ENCODE measurements at places on chromosomes 3 and 15. TPM values are rescaled to one million over a fixed set of nuclear protein-coding genes. Genes with fewer than 3 reads are reported as not detected.

DNA sequence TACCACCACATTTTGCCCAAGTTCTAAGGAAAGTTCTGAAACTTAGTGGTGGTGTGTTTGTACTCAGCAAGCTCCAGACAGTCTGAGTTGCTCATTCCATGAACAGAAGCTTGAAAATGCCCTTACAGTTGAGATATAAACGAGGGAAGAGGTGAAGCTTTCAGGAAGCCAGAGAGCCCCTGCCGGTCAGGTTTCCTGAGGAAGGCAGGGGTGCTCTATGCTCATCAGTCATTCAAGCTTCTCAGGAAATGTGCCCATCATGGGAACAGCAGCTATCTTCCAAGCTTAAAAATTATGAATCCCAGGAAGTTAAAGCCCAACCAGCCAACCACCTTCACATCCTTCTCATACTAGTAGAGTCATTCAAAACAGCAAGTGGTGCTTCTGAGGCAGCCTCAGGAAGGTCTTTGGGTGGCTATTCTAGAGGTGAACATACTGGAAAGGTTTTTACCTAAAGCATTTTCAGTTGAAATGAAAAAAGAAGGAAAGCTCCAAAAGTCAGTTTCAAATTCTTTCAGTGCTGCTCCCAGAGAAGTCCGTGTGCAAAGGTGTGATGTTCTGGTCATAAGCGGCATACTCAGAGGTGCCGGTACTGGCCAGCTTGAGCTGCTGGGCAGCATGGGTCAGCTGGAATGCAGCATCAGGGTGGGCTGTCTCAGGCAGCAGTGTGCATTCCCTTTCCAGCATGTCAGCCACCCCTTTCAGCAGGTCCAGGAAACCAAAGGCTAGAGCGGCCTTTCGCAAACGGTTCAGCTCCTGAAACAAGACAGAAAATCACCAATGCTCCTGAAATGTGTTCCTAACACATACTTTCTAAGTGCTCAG, 31.8 kb downstream of the INTS14 start:
- no peak for DNase-seq
- no peaks in the 10 kb centered on the region for H3K4me1 ChIP-seq
- H3K4me3 ChIP-seq, result no peak overlapping the region
- H3K27me3 ChIP-seq, result no peaks in the 10 kb centered on the region

GRCh38 chr3:54630101-54630623, 297.7 kb downstream of the LRTM1 start:
- DNase-seq, result no peak
- H3K27ac ChIP-seq, result no peak overlapping the region
- no peaks in the 10 kb centered on the region for H3K36me3 ChIP-seq
- no peak overlapping the region for H3K4me3 ChIP-seq
- H3K4me1 ChIP-seq, result no peaks in the 10 kb centered on the region
- H3K27me3 ChIP-seq, result no peaks in the 10 kb centered on the region

GRCh38 chr3:49013738-49014660, 4.4 kb downstream of the DALRD3 start:
- H3K36me3 ChIP-seq, result no peaks in the 10 kb centered on the region
- DNase-seq, result no peak
- H3K27me3 ChIP-seq, result no peaks in the 10 kb centered on the region
- H3K27ac ChIP-seq, result no peak overlapping the region
- no peaks in the 10 kb centered on the region for H3K4me1 ChIP-seq

- no peak overlapping the region for H3K4me3 ChIP-seq
- no peaks in the 10 kb centered on the region for H3K4me1 ChIP-seq
These were observed 16.3 kb upstream of the PCSK6 start for GRCh38 chr15:101505610-101506337.

- H3K27ac ChIP-seq, result no peak overlapping the region
- H3K36me3 ChIP-seq, result peaks cover 2% of the 10 kb centered on the region
- no peak overlapping the region for H3K4me3 ChIP-seq
- DNase-seq, result no peak
- H3K4me1 ChIP-seq, result no peaks in the 10 kb centered on the region
- H3K27me3 ChIP-seq, result no peaks in the 10 kb centered on the region
These were observed 56.1 kb downstream of the MYZAP start for GRCh38 chr15:57647791-57648130.

DNA sequence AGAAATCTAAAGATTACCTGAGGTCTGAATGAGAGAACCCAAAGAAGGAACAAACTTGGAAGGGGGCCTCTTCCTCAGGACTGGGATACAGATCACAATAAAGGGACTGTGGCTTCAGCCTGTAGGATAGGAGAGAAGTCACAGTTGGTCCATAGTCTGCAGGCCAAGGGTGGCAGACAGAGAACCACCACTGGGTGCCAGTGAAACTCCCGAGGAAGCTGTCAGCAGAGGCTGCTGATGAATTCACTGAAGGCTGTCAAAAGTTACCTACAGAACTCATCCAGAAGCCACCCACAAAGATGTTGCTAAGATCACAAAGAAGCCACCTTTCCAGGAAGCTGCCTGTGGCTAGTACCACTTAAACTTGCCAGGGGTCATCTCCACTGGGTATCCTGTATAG, 78.5 kb downstream of the TMCO5A start:
- no peak overlapping the region for H3K27ac ChIP-seq
- H3K27me3 ChIP-seq, result no peaks in the 10 kb centered on the region
- no peak for DNase-seq
- no peaks in the 10 kb centered on the region for H3K36me3 ChIP-seq

- no peaks in the 10 kb centered on the region for H3K27me3 ChIP-seq
- H3K36me3 ChIP-seq, result no peaks in the 10 kb centered on the region
- H3K27ac ChIP-seq, result no peak overlapping the region
- peak; percentile 42 for DNase-seq
These were observed 130.6 kb upstream of the MEF2A start for GRCh38 chr15:99435113-99435695.

DNA sequence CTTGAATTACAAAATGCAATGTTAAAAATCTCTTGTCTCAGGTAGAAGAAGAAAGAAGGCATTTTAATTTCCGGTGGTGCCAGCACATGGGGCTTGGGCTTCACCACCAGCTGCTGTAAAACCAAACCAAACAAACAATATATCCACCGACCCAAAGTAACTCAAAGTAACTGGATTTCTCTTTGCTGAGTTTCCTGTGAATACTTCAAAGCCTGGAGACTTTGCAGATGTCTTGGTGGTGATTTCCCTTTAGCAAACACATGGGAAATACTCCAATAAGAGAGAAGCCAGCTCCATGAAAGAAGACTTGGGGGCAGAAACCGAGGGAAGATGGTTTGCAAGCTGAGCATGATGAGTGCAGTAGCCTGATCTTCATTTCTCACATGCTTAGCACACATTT, 62.6 kb downstream of the EIF4E3 start:
- H3K27me3 ChIP-seq, result no peaks in the 10 kb centered on the region
- no peak overlapping the region for H3K27ac ChIP-seq
- no peaks in the 10 kb centered on the region for H3K4me1 ChIP-seq
- no peaks in the 10 kb centered on the region for H3K36me3 ChIP-seq
- no peak overlapping the region for H3K4me3 ChIP-seq

- H3K4me3 ChIP-seq, result no peak overlapping the region
- H3K4me1 ChIP-seq, result peaks cover 5% of the 10 kb centered on the region
- DNase-seq, result no peak
These were observed 15.9 kb downstream of the ATG7 start for GRCh38 chr3:11288021-11288491.

GRCh38 chr3:72999951-73000350, 3.3 kb downstream of the PPP4R2 start:
- H3K4me3 ChIP-seq, result no peak overlapping the region
- H3K27ac ChIP-seq, result no peak overlapping the region
- no peaks in the 10 kb centered on the region for H3K36me3 ChIP-seq

- no peak overlapping the region for H3K27ac ChIP-seq
- H3K4me1 ChIP-seq, result no peaks in the 10 kb centered on the region
- no peak overlapping the region for H3K4me3 ChIP-seq
- no peaks in the 10 kb centered on the region for H3K36me3 ChIP-seq
These were observed 9.1 kb upstream of the HPS3 start for GRCh38 chr3:149120051-149120972.

- no peak overlapping the region for H3K27ac ChIP-seq
- H3K4me3 ChIP-seq, result no peak overlapping the region
- H3K27me3 ChIP-seq, result no peaks in the 10 kb centered on the region
- H3K4me1 ChIP-seq, result no peaks in the 10 kb centered on the region
These were observed 62.1 kb downstream of the RASGRF1 start for GRCh38 chr15:79028411-79028964.

- H3K4me3 ChIP-seq, result no peak overlapping the region
- no peaks in the 10 kb centered on the region for H3K4me1 ChIP-seq
- H3K27me3 ChIP-seq, result no peaks in the 10 kb centered on the region
- no peak for DNase-seq
- no peaks in the 10 kb centered on the region for H3K36me3 ChIP-seq
These were observed 616.3 kb upstream of the BCHE start for GRCh38 chr3:166453478-166453877.

DNA sequence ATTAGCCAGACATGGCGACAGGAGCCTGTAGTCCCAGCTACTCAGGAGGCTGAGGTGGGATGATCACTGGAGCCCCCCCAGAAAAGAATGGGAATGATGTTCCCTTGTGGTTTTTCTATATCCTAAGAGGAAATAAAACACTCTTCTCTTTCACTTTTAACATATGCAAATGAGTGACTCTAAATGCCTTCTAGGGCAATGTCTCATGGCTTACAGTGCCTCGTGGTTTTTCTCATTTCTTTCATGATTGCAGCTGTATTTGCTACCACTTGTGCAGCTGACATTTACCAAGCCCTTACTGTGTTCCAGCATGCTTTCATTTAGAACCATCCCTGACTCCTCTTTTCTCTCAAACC, 26.4 kb downstream of the STOML1 start:
- no peak overlapping the region for H3K27ac ChIP-seq
- no peak overlapping the region for H3K4me3 ChIP-seq
- DNase-seq, result no peak

DNA sequence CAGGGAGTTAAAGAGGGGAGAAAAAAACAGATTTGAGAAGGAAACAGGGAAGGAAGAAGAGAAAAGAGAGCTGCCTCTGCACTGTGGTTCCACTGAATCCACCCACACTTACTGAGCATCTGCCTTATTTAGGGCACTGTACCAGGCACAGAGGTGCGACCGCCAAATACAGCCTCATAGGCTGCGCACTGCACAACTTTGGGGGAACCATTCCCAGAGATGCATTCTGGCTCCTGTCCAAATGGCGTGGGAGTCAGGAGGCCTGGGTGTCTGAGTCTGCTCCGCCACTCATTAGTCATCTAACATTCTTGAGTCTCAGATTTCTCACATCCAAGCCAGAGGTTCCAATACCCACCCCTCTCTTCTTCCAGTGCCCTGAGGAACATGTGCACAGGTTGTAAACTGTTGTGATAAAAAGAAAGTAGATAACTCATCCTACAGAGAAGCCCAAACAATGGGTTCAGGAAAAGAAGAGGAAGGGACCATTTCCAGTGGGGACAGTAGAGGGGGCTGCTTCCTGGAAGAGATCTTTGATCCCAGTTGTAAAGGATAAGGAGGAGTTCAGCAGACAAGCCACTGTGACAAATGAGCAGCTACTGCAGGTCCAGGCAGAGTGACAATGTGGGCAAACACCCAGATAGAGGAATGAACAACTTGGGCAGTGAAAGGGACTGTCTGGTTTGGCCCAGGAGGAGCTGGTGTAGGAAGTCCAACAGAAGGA, 254.6 kb downstream of the UACA start:
- no peaks in the 10 kb centered on the region for H3K27me3 ChIP-seq
- no peak overlapping the region for H3K4me3 ChIP-seq
- no peaks in the 10 kb centered on the region for H3K4me1 ChIP-seq
- no peak for DNase-seq
- H3K36me3 ChIP-seq, result no peaks in the 10 kb centered on the region

GRCh38 chr3:68403741-68404140, 528.6 kb downstream of the TAFA4 start:
- no peak overlapping the region for H3K4me3 ChIP-seq
- peaks cover 1% of the 10 kb centered on the region for H3K4me1 ChIP-seq
- no peak overlapping the region for H3K27ac ChIP-seq
- H3K36me3 ChIP-seq, result no peaks in the 10 kb centered on the region

GRCh38 chr3:39755100-39755499, 54.3 kb upstream of the MYRIP start:
- H3K4me1 ChIP-seq, result no peaks in the 10 kb centered on the region
- DNase-seq, result no peak
- H3K4me3 ChIP-seq, result no peak overlapping the region
- no peaks in the 10 kb centered on the region for H3K27me3 ChIP-seq
- H3K27ac ChIP-seq, result no peak overlapping the region

The NOX5 gene
- 0.18 TPM for total RNA-seq

The SEC22C gene
- 43.6 TPM for total RNA-seq

The TTLL13 gene
- total RNA-seq, result not detected

The OR5K2 gene
- total RNA-seq, result not detected

The GOLGA6L7 gene
- not detected for total RNA-seq

The CHST2 gene
- 3.7 TPM for total RNA-seq

The TMEM45A gene
- total RNA-seq, result 39.2 TPM

The LPCAT4 gene
- 78.6 TPM for total RNA-seq

The PEX5L gene
- total RNA-seq, result 0.24 TPM
